ENCODE measurements at places on chromosomes 16 and 17. TPM values are rescaled to one million over a fixed set of nuclear protein-coding genes. Genes with fewer than 3 reads are reported as not detected.

RASD1 gene
- 0.17 TPM for total RNA-seq

TM4SF5 gene
- total RNA-seq: not detected

KRT32 gene
- total RNA-seq: not detected

CDH13 gene
- total RNA-seq: 39.3 TPM

IRX6 gene
- total RNA-seq: 0.41 TPM

SYCE1L gene
- total RNA-seq: 3.4 TPM

PTGES3L gene
- total RNA-seq: 1.6 TPM

NPIPB9 gene
- 2.7 TPM for total RNA-seq

MT1E gene
- total RNA-seq: 75.8 TPM

TBC1D3 gene
- not detected for total RNA-seq

CACNG5 gene
- not detected for total RNA-seq

MT1M gene
- 1.9 TPM for total RNA-seq

LRRC36 gene
- total RNA-seq: 0.54 TPM

MTHFSD gene
- total RNA-seq: 26.1 TPM

AATK gene
- total RNA-seq: 0.33 TPM

JPH3 gene
- total RNA-seq: 1.9 TPM

GP1BA gene
- total RNA-seq: not detected

SYNGR3 gene
- 11.3 TPM for total RNA-seq

CDK5R1 gene
- 16.0 TPM for total RNA-seq

PRR29 gene
- total RNA-seq: 0.55 TPM

CNTNAP1 gene
- 5.8 TPM for total RNA-seq

SLC4A1 gene
- total RNA-seq: not detected

ODAD4 gene
- 0.84 TPM for total RNA-seq

KRT25 gene
- not detected for total RNA-seq

MMP2 gene
- 188 TPM for total RNA-seq

CSH2 gene
- total RNA-seq: not detected

IL34 gene
- 0.82 TPM for total RNA-seq

NOG gene
- total RNA-seq: 32.8 TPM

ITGAD gene
- not detected for total RNA-seq

Data from kidney epithelial cell (primary cell).